Panc1 (cell line): ENCODE measurements at places on chromosomes 16 and 17. TPM values are rescaled to one million over a fixed set of nuclear protein-coding genes. Genes with fewer than 3 reads are reported as not detected.

The SRCIN1 gene
- 12.8 TPM for total RNA-seq

The ZNF597 gene
- 2.7 TPM for total RNA-seq

DNA sequence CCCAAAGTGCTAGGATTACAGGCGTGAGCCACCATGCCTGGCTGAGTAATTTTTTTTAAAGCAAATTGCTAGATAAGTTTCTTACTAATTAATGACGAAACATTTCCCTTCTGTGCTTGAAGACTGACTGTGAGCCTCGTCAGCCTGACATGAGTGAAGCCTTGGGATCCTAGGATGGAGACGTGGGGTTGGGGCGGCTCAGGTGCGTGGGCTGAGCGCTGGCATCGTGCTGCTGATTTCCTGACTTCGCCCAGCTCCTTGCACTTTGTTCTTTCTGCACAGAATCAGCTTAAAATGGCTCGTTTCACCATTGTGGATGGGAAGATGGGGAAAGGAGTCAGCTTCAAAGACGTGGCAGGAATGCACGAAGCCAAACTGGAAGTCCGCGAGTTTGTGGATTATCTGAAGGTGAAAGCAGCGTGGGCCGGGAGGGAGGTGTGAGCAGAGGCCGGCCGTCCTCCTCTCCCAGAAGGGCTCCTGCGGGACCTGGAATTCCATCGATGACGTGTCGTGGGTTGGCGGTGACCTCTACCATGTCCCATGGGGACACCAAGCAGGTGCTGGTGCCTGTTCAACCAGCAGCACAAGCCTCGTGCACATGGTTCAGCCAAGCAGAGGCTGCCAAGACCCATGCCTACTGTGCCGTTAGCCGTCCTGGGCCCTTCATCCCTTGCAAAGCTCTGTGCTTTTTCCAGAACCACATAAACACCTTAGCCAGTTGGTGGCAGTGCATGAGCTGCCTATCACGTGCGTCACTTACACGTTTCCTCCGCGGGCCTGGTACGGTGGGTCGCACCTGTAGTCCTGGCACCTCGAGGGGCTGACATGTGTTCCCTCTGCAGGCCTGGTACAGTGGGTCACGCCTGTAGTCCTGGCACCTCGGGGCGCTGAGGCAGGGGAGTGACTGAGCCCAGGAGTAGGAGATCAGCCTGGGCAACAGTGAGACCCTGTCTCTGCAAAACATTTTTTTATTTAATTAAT lies 22.5 kb downstream of the SPG7 start:
- DNase-seq, result no peak

The ANKRD40CL gene
- total RNA-seq, result not detected

- DNase-seq, result no peak
These were observed 52.2 kb downstream of the VPS35L start for GRCh38 chr16:19607616-19608280.

The AANAT gene
- not detected for total RNA-seq
